Activated gamma-delta T cell (primary cell): ENCODE measurements at places on chromosomes 1 and 21.

- DNase-seq, result no peak
Observed at GRCh38 chr1:32761253-32761877, 55.8 kb downstream of the YARS1 start.

DNA sequence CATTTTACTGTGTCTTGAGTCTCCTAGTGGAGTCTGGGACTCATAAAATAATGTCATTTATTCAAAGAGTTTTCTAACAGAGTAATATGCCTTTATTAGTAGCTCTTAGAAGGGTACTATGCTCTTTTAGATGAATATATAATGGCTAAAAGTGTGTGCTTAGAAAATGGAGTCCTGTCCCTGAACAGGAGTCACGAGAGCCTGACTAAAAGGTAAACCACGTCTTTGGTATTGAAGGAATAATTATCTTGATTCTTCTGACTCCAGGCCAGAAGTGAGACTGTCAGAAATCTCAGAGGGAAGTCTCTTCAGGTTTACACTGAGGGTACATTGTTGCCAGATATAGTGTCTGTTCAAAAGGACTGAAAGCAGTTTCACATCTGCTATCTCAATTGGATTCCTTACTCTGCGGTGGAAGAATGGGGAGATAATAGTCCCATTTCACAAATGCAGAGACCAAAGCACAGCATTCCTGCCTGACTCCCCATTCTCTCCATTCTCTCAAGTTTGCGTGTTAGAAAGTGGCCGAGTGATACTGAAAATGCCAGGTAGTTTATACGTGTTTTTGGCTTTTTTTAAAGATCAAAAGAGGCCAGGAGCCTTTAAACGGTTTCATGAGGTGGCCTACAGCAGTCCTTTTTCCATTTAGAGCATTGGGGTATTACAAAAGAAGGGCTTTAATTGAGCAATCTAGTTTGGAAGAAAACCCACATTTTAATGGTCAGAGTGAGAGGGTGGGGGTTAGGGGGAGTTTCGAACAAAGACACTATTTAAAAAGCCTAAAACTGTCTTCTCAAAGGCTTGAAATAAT, 176.6 kb downstream of the VPS13D start:
- DNase-seq, result no peak

- no peak for DNase-seq
Observed at GRCh38 chr1:83052865-83053264, 946.1 kb downstream of the TTLL7 start.

- no peak for DNase-seq
Observed at GRCh38 chr1:181317261-181317930, 165.9 kb upstream of the CACNA1E start.

DNA sequence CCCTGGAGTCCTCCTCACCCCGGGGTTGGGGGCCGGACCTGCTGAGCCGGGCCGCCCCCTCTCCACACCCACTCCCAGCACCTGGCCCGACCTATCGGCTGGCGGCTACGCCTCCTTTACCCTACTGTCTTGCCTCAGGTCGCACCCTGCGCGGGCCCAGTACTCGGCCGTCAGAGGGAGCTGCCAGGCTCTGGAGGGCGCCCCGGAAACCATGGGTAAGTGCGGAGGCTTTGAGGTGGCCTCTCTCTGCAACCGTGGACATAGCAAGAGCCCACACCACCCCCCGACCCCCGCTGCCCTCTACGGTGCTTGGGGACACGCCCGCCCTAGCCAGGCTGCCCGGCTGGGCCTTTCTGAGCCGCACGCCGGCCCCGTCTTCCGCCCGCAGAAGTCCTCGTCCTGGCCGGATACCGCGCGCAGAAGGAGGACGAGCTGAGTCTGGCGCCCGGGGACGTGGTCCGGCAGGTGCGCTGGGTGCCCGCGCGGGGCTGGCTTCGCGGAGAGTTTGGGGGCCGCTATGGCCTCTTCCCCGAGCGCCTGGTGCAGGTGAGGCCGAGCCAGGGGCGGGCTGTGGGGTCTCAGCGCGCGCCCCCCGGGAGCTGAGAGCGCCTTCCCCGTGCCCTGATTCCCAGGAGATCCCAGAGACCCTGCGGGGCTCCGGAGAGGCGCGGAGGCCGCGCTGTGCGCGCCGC, at the start of gene SH3D21:
Gene SH3D21 (plus strand): TSS at position 159 of the 692 bp plus-strand sequence. CDS start 53 bp downstream, at position 212.
- no peak for DNase-seq

- no peak for DNase-seq
Observed at GRCh38 chr1:184860985-184861754, 106.5 kb upstream of the EDEM3 start.

DNA sequence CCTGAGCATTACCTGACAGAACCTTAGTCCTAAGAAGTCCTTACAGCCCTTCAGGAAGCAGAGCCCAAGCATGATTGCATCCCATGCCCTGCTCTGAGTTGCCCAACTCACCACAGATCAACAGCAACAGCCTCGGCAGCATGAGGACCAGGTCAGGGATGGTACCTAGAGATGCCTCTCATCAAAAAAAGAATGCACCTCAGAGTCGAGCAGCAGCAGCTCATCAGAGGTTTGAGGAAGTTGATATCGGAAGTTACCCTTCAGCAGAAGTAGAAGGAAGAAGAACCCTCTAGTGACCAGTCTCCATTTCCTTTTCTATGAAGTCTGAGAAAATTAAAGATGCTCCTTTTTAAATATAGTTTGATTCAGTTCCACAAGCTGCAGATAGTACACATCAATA, at the start of gene FCRL1:
Gene FCRL1 (minus strand): TSS at position 225 of the 400 bp plus-strand sequence. CDS start 83 bp downstream, at position 142.
- DNase-seq, result no peak

GRCh38 chr1:154848983-154849382, 21.1 kb downstream of the KCNN3 start:
- no peak for DNase-seq

DNA sequence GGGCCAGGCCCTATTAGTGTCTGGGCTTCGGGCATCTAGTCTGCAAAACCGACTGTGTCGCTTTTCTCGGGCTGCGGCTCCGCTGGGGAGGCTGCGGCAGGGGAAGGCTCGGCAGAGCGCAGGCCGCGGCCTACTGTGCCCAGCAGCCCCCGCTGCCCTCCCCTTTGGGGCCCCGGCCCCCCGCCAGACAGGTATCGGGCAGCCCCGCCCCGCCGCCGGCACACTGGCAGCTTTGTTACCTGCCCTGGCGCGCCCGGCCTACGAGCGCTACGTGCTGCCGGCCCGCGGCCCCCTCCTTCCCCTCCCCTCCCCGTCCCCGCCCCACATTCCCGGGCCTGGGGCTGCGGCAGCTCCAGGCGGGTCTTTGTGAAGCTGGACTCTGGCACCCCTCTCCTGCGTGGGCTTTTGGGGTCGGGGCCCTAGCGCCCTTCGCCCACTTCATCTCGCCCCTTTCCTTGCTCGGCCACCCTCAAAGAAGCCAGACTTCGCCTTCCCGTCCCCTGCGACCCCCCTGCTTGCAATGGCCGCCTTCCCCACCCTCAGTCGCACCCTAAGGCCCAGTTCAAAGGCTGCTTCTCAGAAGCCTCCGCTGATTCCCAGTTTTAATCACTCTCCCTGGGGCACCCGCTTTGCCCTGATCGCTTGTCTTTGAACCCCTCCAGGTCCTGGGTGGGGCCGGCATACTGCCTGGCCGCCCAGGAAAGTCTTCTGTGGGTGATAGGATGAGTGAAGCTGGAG, 48.9 kb upstream of the SLC2A1 start:
- no peak for DNase-seq

DNA sequence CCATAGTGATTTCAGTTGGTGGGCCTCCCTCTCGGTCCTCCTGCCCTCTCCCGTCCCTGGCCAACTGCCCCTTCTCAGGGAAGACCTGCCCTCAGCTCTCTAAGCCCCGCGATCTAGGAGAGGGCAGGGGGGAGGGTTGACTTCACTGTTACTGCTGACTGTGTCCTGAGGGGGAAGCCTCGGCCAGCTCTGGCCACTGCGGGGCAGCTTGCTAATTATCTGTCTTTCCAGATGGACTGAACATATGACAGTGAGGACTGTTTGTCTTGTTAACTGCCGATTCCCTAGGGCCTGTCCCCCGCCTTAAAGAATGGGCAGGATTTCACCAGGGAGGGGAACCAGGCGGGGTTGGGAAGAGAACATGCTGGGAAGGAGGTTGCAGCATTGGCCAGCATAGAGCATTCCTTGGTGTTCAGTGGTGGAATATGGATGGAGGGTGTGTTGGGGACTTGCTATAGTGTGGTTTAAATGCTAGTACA, 22.9 kb downstream of the NIPAL3 start:
- DNase-seq, result no peak

DNA sequence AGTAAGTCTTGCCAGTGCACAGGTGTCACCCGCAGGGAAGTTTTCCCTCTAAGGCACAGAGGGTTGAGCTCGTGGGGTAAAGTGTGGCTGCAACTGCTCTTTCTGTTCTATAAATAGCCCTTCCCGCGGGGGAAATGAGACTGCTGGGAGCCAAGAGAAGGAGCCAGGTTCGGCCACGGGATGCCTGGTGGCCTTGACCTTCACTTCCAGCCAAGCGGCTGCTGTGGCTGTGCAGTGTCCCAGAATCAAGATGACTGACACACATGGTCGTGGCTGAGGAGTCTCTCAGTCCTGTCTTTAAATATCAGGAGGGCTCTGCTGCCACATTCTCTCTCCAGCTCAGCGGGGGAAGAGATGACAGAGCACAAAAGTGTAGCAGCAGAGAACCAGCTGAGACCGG, 154.1 kb upstream of the VAMP3 start:
- no peak for DNase-seq

DNA sequence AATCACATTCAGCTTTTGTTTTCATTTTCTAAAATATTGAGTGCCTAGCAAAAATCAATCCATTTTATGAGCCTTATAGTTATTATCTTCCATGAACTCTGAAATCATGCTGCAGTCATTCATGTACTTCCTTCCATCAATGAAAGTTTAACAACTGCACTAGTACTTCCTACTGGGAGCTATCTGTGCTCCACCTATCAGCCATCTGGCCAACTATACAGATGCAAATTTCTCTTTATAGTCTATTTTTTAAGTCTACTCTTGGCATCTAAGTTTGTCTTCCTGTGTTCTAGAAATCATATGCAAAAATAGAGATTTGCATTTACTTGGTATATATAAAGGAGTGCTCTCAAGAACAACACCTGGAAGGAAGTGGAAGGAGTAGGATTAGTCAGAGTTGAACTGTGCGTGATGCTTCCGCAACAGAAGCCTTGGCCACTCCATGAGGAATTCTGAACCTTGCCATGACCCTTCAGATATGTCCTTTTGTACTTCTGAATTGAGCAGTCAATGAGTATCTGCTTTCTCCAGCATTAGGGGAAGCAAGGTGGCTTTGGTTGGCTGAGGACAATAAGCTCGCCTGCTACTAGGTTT, 403.2 kb upstream of the ADAMTS5 start:
- no peak for DNase-seq

GRCh38 chr1:65955071-65955470, 162.4 kb downstream of the PDE4B start:
- no peak for DNase-seq

DNA sequence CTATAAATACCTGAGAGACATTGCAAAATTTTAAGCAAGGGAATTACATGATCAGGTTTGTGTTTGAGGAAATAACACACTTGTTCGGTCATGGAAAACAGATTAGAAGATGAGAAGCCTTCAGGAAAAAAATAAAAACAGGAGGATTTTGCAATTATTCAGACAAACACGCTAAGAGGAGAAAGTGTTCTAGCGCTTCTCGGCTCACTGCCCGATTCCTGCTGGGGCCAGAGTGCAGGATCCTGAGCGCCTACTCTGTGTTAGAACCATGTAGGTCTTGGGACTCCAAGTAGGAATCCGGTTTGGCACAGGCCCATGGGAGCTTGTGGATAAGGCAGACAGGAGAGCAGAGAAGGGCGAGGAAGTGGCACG, 8.1 kb upstream of the PRELP start:
- DNase-seq, result no peak

GRCh38 chr1:17437260-17437579, 2.3 kb downstream of the RCC2 start:
- no peak for DNase-seq

DNA sequence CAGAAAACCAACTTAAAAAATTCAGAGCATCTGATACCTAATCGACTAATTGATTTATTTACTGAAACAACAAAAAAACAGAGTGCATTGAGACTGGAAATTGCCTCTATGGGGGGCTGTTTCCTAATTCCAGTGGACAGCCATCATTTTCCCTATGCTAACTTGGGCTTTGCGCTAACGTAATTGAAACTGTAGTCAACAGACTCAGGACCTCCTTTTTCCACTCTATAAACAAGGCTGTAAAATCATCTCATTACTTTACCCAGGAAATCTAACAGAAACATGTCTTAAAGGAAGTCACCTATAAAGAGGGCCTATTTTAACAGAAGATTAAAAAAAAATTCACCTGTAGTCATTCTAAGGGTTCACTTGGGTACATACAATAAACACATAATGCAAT, 2.1 kb downstream of the ERG start:
- DNase-seq, result no peak

DNA sequence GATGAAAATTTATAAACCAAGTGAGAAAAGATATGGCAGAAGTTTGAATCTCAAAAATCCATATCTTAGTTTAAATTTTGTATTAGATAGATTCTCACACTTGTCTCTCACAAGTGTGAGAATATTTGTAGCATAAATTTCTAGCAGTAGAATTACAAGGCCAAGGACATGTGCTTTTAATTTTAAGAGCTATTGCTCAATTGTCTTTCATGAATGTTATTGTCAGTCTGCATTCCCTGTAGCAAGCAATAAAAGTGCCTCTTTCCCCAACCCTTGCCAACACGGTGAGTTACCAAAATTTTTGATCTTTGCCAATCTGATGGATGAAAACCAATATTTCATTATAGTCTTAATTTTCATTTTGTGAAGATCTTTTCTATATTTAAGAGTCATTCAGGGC, 64.0 kb downstream of the CTH start:
- DNase-seq, result no peak

DNA sequence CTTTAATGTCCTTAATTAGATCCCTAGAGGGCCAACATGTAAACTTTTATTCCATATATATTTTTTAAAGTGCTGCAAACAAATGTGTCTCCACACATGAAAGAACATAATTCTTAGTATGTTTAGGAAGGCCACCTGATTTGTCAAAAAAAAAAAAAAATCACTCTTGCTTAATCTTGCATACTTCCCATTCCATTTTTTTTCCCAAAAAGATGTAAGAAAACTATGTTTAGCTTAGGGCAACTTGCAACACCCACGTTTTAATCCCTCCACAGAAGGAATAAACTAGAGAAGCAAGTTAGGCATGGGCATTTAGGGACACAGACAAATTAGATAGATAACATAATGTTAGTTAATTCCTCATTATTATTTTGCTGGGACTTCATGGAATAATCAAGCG, 5.6 kb downstream of the YOD1 start:
- DNase-seq, result no peak
